ENCODE measurements at places on chromosomes 1 and 21.
A peak's percentile ranks its signal among the peaks of the same experiment; 100 is the strongest.

DNA sequence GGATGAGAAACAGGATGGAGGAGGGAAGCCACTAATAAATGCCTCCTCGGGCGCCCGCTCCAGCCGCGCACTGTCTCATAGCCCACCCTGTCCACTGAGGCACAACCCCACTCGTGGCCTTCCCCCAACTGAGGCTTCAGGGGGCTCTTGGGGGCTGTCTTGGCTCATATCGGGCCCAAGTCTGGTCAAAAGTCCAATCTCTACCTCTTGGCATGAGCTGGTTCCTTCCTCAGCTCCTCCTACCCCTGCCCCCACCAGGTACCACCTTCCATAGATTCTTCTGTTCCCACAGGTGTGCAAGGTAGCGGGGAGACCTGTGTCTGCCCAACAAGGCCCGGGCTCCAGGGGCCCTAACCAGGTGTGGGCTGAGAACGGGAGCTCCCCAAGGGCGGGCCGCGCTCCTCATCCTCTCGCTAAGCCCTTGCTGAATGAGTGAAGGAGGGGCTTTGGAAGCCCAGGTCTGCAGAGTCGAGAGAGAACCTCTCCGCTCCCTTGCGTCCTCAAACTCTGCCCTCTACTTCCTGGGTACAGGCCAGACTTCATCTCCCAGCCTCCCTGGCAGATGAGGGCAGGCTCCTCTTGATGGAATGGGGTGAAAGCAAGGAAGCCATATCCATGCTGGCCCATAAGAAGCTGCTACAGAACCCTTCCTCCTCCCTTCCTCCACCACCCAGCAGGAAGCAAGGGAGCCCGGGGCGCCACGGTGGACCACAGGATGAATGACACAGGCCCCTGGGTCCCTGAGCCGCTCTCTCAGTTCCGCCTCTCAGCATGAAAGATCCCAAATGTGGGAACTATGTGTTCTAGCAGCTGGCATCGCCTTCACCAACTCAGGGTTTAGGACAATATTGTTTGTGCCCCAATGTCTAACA, 74.7 kb downstream of the PSMG1 start:
- DNase-seq: no peak

DNA sequence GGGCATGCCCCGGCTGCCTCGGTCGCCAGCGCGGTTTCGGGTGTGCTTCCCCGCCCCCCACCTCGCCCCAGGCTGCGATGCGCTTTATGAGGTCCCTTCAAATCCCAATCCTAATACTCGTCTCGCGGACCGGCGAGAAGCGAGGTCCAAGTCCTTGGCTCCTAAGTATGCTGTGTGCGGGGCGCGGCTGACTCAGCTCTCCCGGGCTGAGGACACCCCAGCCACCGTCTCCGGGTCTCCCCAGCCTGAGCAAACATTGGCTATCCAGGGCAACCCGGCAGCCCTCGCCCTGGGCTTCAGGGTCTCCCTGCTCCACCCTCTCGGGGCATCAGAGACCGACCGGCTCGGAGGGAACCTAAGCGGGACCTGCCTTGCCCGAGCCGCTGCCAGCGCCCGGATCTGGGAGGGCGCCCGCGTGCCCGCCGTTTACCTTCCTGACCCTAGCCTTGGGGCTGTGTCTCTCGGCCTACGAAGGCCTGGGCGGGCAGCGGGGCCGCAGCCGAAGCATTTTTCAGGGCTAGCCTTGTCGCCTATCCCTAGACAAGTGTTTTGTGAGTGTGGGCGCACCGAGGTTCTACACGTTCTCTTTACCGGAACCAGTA, 1.2 kb downstream of the ITPKB start:
- no peak for DNase-seq

- DNase-seq: no peak
Measured at GRCh38 chr21:40472013-40472412, 374.9 kb downstream of the DSCAM start.

DNA sequence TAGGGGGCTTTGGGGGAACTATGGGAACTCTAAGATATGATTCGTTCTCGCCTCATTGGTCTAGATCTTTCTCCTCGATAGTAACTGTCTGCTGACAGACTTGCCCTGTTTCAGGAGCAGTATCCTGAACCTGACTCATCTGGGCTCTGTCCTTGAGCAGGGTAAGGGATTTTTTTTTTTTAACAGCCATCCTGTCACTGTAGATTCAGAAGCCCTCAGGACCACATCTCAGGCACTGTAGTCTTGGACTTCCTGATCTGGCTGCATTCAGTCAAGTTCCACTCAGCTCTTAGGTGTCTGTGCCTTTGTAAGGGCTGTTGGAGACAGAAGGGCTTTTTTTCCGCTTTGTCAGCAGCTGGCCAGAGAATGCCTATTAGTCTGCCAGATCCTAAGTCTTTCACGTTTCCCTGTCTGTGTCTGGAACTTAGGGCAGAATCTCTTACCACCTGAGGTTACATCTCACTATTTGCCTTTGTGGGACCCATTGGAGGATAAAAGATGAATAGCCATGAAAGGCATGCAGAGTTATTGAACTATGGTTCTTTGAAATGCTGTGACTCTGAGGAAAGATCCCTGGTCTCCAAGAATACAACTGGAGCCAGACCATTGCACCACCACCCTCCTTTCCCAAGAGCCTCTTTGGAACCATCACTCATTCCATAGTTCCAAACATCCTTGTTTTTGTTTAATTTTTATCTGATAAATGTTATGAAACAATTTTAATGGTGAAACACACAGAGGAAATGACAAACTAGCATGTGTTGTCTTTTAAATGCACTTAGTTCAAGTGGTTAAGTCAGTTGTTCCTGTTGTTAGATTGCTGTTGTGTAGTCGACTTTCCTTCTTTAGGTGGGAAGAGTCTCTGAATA, 49.7 kb upstream of the MACF1 start:
- no peak for DNase-seq

GRCh38 chr1:8858112-8858668, 20.3 kb downstream of the ENO1 start:
- peak; percentile 87 for DNase-seq

DNA sequence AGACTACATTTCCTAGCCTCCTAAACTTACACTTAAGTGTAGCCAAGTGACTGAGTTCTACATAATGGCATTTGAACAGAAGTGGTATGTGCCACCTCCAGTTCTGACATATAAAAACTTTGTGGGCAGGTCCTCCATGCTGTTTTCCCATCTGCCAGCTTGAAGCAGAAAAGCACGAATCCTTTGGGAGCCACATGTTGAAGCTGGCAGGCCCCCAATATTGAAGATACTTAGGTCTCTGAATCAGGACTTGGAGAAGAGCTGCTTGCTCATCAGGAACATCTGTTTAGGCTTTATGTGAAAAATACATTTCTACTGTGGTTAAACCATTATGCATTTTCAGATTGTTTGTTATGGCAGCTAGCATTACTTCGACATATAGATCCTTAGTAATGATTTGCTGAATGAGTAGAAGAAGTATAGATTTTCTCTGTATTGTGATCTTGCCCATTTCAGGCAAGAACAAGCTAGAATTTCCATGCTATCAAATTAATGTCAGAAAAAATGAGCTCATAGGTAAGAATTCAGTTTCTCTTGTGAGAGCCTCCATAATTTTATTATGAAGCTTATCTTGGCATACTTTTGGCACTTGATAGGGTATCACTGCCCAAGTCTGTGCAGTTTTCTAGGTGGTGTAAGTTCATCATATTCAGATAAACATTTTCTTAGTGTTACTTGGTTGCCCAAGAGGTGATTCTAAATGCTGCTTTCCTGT, 68.4 kb downstream of the GDAP2 start:
- no peak for DNase-seq

All from MV-4-11 (cell line).